ENCODE measurements at places on chromosomes 11 and 22. TPM values are rescaled to one million over a fixed set of nuclear protein-coding genes. Genes with fewer than 3 reads are reported as not detected.

DNA sequence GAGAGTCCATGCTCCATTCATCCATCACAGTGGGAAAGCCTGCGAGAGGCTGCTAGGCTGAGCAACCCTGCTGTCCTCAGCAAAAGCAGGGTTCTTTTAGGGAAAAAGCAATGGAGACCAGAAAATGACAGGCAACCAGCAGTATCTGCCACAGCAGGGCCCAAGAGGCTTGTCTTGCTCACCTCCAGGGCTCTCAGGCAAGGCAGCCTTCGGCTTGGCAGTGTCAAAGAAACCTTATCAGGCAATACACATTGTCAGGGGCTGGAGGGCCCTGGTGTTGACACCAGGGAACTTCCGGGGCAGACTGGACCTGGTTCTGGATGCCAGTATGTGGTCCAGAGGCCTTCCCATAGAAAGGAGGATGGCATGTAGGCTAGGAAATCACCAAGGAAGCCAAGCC lies 10.2 kb upstream of the TLCD5 start:
- no peaks in the 10 kb centered on the region for H3K36me3 ChIP-seq
- no peaks in the 10 kb centered on the region for H3K4me1 ChIP-seq
- no peak overlapping the region for H3K4me3 ChIP-seq
- no peak overlapping the region for H3K27ac ChIP-seq
- no peaks in the 10 kb centered on the region for H3K27me3 ChIP-seq

- H3K36me3 ChIP-seq, result no peaks in the 10 kb centered on the region
- DNase-seq, result no peak
- no peaks in the 10 kb centered on the region for H3K27me3 ChIP-seq
- no peak overlapping the region for H3K4me3 ChIP-seq
- no peak overlapping the region for H3K27ac ChIP-seq
Observed at GRCh38 chr11:17770917-17771316, 36.3 kb downstream of the KCNC1 start.

DNA sequence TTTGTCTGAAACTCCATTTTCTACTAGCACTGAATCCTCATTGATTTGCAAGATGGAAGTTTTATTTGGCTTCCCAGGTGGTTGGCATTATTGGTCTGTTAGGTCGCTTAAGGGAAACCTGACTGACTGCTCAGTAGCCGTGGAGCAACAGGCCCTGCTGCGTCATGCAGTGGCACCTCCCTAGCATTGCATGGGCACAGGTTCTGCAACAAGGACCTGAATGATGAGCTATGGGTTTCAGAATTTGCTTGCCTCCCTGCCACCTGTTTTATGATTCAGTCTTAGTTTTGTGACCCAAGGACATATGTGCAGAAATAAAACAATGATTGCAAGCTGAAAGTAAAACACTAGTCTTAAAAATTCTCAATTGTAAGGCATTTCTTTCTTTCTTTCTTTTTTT lies 128.5 kb downstream of the SLC1A2 start:
- no peak overlapping the region for H3K4me3 ChIP-seq
- no peak for DNase-seq
- no peaks in the 10 kb centered on the region for H3K4me1 ChIP-seq
- H3K27me3 ChIP-seq, result no peaks in the 10 kb centered on the region
- no peak overlapping the region for H3K27ac ChIP-seq
- H3K36me3 ChIP-seq, result no peaks in the 10 kb centered on the region

GRCh38 chr11:2293984-2294925 lies 7.5 kb downstream of the C11orf21 start:
- DNase-seq, result peak; percentile 67
- no peaks in the 10 kb centered on the region for H3K4me1 ChIP-seq
- no peak overlapping the region for H3K27ac ChIP-seq

- no peaks in the 10 kb centered on the region for H3K4me1 ChIP-seq
- H3K4me3 ChIP-seq, result no peak overlapping the region
- no peak for DNase-seq
- no peaks in the 10 kb centered on the region for H3K27me3 ChIP-seq
- no peaks in the 10 kb centered on the region for H3K36me3 ChIP-seq
Observed at GRCh38 chr22:46545086-46545792, 7.8 kb upstream of the CELSR1 start.

GRCh38 chr22:39859903-39860588 lies 33.5 kb downstream of the ENTHD1 start:
- no peaks in the 10 kb centered on the region for H3K36me3 ChIP-seq
- no peak overlapping the region for H3K27ac ChIP-seq
- no peak for DNase-seq
- no peak overlapping the region for H3K4me3 ChIP-seq
- no peaks in the 10 kb centered on the region for H3K4me1 ChIP-seq

GRCh38 chr22:49999946-50000586 lies 12.5 kb downstream of the IL17REL start:
- no peaks in the 10 kb centered on the region for H3K4me1 ChIP-seq
- H3K27me3 ChIP-seq, result no peaks in the 10 kb centered on the region
- no peak overlapping the region for H3K27ac ChIP-seq
- no peaks in the 10 kb centered on the region for H3K36me3 ChIP-seq
- no peak overlapping the region for H3K4me3 ChIP-seq
- DNase-seq, result peak; percentile 73

GRCh38 chr11:95200781-95201457 lies 30.1 kb downstream of the SESN3 start:
- no peaks in the 10 kb centered on the region for H3K27me3 ChIP-seq
- no peak overlapping the region for H3K4me3 ChIP-seq
- DNase-seq, result no peak
- H3K36me3 ChIP-seq, result no peaks in the 10 kb centered on the region

- H3K27me3 ChIP-seq, result no peaks in the 10 kb centered on the region
- no peaks in the 10 kb centered on the region for H3K4me1 ChIP-seq
- no peak overlapping the region for H3K27ac ChIP-seq
- no peak for DNase-seq
- no peak overlapping the region for H3K4me3 ChIP-seq
Observed at GRCh38 chr11:57935402-57936049, 88.2 kb upstream of the OR9Q1 start.

DNA sequence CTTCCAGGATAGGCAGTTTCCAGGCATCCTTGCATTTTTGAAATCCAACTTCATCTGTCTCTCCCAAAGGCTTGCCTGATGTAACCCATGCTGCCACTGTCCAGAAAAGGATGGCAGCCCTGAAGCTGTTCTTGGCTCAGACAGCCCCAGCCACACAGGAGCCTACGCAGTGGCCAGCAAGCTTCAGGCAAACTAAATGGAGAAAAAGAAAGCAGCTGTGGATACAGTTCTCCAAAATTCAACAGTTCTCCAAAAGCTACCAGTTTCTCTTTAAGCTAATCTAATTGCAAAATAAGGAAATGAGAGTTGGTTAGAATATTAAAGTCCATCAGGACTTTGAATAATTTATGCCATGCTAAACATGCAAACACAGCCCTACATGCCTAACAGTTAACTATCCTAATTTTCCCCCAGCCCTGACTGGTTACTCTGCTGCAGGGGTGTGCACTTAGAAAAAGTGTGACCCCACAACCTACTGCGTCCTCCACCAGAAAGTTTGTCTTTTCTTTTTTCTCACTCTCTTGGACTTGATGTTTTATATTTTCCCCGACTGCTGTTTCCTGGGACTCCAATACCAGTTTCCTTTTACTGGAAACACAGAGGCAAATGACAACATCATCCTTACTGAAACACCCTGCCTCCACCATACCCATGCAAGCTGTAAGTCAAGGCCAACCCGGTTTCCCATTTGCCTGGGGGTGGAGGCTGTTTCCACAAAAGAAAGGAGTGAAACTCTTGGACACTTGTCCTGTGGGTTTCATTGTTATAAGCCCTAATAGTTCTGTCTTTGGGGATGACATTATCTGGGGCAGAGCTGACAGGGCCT lies 69.1 kb upstream of the OR5AN1 start:
- no peaks in the 10 kb centered on the region for H3K36me3 ChIP-seq
- H3K27me3 ChIP-seq, result no peaks in the 10 kb centered on the region
- no peak overlapping the region for H3K27ac ChIP-seq
- no peak for DNase-seq
- no peak overlapping the region for H3K4me3 ChIP-seq

- no peaks in the 10 kb centered on the region for H3K36me3 ChIP-seq
- H3K4me1 ChIP-seq, result no peaks in the 10 kb centered on the region
- no peak overlapping the region for H3K4me3 ChIP-seq
Observed at GRCh38 chr11:120146413-120147093, 8.6 kb upstream of the TRIM29 start.

DNA sequence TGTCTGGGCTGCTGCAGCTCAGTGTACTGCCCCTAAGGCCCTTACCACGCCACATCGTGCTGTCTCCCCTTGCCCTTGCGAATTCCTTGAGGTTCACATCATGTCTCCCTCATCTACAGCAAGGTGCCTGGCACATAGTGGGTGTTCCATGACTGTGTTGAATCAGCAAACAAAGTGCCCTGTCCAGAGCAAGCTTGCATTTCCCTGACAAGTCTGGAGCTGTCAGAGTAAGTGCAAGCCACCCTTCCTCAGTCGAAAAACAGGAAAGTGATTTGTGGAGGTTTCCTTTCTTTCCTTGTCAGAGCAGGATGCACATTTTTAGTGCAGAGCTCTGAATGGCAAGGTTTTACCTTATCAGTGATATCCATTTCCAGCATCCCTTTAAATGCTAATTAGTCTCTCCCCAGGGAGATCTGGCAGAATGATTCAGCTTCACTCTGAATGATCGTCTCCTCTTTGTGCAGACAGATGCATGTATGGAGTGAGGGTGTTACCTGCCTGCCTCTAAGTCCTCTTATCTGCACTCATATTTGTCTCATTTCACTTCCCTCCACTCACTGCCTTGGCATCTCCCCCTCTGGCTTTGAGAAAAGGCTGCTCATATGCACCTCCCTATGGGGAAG lies 331.2 kb downstream of the TMEM135 start:
- H3K4me1 ChIP-seq, result no peaks in the 10 kb centered on the region
- no peaks in the 10 kb centered on the region for H3K27me3 ChIP-seq
- no peak overlapping the region for H3K27ac ChIP-seq
- no peak for DNase-seq
- H3K36me3 ChIP-seq, result no peaks in the 10 kb centered on the region

Gene KCNQ1OT1
- total RNA-seq, result 2.3 TPM

Gene NLRP14
- total RNA-seq, result 0.10 TPM

All from aorta (tissue), 5 donors.